ENCODE measurements at places on chromosomes 16 and 17.

DNA sequence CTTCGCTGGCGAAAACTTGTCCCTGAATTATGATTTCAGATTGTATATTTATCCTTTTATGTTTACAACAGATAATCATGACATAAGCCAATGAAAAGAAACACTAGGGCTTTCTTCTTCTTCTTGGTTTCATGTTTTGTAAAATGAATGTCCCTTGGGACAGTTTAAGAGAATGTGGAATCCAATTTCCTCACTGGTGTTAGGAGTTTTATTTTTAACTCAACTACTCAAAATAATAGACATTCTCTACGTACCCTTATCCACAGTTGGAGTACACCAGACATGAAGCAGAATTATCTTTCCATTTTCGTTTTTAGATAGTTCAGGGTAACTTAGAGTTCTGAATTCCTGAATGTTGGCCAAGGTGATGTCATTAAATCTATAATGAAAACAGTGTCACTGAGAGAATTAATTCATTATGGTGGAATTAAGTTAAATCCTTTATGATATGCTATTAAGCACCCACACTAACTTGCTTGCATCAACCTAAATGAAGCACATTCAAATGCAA is 43.4 kb downstream of the IRX6 start:
- DNase-seq: no peak

- DNase-seq: no peak
These were observed 161.5 kb downstream of the CCT6B start for GRCh38 chr17:34799751-34800150.

DNA sequence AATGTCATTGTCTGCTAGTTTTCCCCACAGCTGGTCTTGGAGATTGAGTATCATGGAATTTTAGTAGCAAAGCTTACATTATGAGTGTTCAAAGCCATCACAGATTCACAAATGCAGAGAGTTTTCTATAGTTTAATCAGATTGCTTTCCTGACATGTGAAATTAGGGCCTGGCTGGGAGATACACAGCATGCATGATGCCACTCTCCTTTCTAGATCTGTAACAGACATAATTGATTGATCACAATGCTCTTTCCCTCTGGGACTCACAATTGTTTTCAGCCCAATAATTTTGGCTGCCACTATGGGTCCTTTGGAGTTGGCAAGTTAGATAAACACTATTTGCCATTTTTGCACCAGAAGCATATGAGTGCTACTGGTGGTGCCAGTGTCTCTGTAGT is 132.5 kb downstream of the SPACA3 start:
- DNase-seq: no peak

- DNase-seq: no peak
These were observed 445 bp downstream of the CIAO2B start for GRCh38 chr16:66933776-66934137.

DNA sequence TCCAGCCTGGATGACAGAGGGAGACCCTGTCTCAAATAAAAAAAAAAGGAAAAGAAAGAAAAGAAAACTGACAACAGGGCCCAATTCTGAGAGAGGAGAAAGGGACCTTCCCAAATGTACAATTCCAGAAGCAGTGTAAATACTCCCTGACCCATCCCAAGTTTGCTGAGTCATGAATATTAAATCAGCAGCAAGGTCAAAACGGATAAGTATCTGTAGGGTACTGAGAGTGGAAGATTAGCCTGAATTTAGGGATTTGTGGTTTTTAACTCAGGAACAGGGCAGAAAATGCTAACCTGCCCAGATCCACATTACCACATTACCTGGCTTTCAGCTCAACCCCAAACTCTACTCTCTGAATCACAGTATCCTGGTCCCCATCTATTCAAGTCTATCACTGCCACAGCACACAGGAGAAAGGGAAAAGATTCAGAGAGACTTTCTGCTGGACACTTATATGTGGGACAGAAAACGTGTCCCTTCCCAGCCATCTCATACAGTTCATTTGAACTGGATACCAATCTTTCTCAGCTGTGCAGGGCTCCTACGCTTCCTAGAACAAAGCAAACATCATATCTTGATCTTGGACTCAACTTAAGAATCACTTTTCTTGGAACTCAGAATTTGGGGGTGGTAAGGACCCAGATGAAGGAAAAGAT is 2.9 kb downstream of the FXR2 start:
- DNase-seq: no peak

GRCh38 chr16:85934210-85934609 is 35.2 kb downstream of the IRF8 start:
- DNase-seq: no peak

- no peak for DNase-seq
These were observed 17.2 kb upstream of the TBX21 start for GRCh38 chr17:47715669-47716325.

- DNase-seq: no peak
These were observed 25.6 kb downstream of the CEP95 start for GRCh38 chr17:64532409-64532808.

DNA sequence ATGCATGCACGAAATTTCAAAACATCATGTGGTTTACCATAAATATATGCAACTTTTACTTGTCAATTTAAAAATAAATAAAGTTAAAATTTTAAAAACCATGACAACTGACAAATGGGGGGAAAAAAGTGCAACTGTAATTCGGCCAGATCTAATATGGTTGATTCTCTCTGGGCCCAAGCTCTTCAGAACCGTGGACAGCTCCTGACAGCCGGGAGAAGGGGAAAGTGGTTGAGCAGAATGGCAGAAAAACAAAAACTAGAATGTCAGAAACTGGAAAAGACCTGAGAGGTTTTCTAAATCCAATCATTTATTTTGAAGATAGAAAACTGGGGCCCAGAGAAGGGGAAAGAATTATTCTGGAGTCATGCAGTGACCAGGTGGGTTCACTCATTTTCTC is 126.6 kb downstream of the TMEM132E start:
- no peak for DNase-seq

DNA sequence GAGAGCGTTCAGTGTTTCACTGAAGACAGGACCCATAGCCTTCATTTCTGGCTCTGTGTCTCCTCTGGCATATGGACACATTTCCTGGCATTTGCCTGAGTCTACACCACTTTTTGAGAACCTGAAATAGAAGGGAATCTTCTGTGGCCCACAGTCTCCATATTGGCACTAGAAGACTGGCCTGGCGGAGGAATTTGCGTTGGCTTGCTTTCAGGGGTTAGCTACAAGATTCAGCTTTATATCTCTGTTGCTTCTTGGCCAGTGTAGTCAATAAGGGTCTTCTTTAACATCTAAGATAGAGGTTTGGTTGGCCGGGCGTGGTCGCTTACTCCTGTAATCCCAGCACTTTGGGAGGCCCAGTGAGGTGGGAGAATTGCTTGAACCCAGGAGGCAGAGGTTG is 12.8 kb upstream of the CLEC18C start:
- no peak for DNase-seq

GRCh38 chr17:74875977-74876593 is 3.3 kb upstream of the FDXR start:
- DNase-seq: no peak

DNA sequence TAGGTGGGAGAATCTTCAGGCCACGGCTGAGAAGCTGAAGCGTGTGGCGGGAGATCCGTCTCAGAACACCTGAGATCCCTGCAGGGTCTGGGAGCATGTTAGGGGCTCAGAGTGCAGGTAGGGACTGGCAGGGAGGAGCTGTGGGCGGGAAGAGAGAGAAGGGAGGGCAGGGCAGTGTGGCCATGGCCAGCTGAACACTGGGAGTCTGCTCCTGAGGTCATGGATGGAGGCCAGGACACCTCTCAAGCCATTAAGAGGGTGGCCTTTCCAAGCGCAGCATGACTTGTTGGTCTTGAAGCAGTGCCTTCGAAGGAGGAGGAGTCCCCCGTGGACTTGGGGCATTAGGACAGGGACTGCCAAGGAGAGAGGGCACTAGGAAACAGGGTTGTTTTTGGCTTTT is 23.7 kb downstream of the NAA60 start:
- DNase-seq: no peak

GRCh38 chr16:52350031-52350642 is 196.8 kb downstream of the TOX3 start:
- DNase-seq: no peak

- no peak for DNase-seq
These were observed 72.8 kb downstream of the SOCS1 start for GRCh38 chr16:11183035-11183812.

DNA sequence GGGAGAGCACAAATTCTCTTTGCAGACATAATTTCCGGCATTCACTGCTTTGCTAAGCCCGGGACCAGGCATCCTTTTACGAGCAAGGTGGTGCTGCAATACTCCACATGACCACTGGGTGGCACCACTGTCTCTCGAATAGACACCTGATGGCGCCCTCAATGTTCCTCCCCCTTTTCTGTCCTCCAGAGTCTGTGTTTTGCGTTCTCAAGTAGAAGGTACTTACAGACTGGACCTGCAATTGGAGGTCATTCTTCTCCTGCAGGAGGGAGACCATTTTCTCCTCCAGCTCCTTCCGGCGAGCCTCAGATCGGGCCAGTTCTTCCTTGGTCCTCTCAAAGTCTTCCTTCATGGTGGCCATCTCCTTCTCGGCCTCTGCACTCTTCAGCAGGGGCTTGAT is 45.2 kb downstream of the MYH13 start:
- peak; percentile 38 for DNase-seq

DNA sequence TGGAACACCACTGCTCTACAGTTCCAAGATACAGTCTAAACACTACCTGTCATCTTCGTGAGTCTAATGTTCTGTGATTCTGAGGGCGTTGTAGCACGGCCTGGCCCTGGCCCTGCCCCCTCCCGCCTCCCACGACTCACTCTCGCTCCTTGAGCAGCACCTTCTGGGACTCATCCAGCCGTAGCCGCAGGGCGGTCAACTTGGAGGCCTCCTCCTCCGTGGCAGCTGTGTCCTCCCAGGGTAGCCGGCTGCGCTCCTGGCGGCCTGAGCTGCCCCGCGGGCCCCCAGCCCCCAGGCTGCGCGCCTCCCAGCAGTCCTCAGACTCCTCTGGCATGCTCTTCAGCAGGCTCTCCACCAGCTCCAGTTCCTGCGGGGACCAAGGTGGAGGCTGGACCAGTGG is 10.6 kb downstream of the CCDC102A start:
- no peak for DNase-seq

- no peak for DNase-seq
These were observed 3.9 kb downstream of the PDK2 start for GRCh38 chr17:50099003-50099402.

DNA sequence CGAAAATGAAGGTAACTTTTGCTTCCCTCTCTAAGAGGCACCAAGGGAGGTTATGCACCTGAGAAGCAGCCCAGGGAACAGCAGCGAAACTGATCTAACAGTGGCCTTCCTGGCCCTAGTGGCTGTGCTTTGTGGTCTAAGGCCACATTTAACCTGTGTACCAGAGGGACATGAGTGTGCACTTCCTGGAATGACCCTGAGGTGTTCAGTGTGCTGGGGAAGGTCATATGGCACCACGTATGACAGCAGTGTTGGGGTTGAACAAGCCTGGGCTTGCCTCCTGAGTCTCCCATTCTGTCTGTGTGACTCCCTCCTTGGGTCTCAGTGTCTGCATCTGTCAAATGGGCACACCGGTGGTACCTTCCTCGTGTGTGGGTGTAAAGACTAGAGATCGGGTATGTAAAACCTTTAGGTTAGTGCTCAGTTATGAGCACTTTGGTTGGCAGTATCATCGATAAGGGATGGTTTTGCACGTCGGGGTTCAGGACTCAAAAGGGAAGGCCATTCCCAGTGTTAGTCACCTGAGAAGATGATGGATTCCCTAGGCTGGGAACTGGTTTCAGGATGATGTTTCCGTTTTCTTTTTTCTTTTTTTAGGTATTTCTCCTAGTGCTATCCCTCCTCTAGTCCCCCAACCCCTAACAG is 31.9 kb downstream of the PLCG2 start:
- no peak for DNase-seq

DNA sequence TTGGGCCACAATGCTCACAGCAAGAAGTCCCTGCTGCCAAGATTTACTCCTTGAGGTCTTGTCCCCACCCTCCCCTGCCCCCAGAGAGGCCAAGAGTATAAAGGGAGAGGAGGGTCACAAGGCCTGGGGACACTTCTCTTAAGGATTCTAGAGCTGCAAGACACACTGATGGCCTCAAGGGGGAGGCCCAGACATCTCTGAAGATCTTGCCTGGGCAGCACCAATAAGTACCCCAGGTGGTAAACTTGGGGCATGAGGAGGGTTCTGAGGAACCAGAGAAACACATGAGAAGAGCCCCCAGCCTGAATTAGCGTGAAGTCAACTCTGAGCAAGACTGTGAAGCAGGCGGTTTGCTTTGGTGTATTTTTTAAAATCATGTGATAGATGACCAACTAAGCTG is 26.8 kb upstream of the MTMR4 start:
- DNase-seq: no peak

DNA sequence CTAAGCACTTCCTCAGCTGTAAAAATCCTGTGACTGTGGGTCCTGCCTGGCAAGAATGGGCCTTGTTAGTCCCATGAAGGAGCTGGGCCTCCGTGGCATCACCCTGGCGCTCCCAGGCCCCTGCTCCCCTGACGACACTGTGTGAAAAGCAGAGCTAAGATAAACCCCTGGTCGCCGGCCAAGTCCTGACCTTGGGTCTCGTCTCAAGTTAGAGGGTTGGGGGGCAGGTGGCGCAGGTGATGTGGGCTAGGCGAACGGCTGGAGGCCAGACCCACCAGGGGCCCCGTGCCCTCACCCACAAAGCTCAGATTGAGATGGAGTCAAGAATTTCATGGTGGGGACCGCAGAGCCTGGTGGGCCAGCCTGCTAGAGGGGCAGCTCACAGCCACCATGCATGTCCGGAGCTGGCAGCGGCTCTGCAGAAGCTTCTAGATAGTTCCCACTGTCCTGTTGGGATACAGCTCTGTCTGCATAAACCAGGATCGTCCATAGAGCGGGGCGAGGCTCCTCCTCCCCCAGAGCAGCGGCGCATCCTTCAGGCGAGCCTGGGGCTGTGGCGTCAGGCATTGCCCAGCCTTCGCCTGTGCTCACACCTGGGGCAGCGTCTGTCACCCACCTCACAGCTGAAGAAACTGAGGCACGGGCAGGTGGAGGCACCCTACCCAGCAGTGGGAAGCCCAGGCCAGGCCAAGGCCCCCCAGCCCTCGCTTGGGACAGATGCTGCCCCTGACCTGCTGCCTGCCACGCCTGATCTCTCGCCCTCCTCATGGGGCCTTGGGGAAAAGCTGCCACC is 12.0 kb downstream of the CYBC1 start:
- no peak for DNase-seq

DNA sequence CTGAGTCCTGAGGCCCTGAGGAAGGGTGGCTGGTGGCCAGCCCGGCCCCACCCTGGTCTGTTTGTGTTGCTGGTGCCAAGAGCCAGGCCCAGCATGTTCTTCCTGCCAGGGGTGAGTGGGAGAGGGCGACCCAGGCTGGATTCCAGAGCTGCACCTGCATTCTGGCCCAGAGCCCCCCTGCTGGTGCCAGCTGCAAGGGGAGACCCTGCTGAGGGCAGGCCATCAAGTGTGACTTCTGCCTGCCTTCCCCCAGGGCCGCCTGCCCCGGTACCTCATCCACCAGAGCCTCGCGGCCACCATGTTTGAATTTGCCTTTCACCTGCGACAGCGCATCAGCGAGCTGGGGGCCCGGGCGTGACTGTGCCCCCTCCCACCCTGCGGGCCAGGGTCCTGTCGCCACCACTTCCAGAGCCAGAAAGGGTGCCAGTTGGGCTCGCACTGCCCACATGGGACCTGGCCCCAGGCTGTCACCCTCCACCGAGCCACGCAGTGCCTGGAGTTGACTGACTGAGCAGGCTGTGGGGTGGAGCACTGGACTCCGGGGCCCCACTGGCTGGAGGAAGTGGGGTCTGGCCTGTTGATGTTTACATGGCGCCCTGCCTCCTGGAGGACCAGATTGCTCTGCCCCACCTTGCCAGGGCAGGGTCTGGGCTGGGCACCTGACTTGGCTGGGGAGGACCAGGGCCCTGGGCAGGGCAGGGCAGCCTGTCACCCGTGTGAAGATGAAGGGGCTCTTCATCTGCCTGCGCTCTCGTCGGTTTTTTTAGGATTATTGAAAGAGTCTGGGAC is 2.4 kb upstream of the TCAP start:
- DNase-seq: no peak
